Stimulated activated effector memory CD8-positive, alpha-beta T cell treated with anti-CD3 and anti-CD28 coated beads, Interleukin-12 subunit alpha, Interleukin-12 subunit beta, amount 100 ng/mL, for 72 hours (primary cell): ENCODE measurements at places on chromosomes 3 and 15.

- no peak for DNase-seq
These were observed 18.7 kb downstream of the TGM4 start for GRCh38 chr3:44893097-44893496.

DNA sequence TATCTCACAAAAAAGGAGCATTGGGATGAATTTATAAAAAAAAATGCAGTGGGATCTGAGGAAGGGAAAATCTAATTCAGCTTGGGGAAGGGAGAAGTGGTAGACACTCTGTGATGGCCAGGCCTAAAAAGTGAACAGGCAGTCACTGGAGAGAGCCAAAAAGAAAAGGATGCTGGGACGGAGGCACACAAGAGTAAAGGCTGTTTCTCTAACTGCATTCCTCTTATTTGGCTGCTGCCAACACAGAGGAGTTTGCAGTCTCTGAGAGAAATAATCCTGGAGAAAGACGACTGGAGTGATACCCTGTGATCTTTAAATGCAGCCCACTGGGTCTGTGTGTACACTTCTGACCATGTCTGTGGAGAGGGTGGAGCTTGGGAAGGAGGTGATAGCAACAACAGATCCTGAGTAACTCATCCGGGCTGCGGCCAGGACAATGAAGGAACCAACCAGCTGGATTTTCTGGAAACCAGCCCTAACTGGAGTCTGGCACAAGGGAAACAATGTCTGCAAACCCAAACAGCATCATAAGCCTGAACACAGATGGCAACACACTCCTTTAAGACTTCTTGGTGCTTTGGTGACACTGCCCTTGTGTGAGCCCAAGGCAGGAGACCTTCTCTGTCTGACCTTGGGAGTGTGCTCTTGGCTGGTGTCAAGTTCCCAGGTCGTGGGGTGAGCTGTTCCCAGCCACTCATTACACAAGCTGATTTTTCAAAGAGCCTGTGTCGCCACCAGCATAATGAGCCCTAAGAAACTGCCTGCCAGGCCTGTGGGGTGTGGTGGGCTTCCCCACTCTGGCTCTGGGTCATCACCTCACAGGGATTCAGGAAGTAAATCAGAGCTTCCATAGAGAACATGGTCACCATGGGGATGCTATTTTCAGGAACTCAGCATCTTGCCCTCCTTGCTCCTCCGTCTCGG is 8.0 kb downstream of the FYCO1 start:
- DNase-seq = no peak

- no peak for DNase-seq
These were observed 57.4 kb downstream of the TIGIT start for GRCh38 chr3:114351123-114351821.

GRCh38 chr15:29089731-29090616 is 179.6 kb downstream of the NSMCE3 start:
- DNase-seq = peak; percentile 69

DNA sequence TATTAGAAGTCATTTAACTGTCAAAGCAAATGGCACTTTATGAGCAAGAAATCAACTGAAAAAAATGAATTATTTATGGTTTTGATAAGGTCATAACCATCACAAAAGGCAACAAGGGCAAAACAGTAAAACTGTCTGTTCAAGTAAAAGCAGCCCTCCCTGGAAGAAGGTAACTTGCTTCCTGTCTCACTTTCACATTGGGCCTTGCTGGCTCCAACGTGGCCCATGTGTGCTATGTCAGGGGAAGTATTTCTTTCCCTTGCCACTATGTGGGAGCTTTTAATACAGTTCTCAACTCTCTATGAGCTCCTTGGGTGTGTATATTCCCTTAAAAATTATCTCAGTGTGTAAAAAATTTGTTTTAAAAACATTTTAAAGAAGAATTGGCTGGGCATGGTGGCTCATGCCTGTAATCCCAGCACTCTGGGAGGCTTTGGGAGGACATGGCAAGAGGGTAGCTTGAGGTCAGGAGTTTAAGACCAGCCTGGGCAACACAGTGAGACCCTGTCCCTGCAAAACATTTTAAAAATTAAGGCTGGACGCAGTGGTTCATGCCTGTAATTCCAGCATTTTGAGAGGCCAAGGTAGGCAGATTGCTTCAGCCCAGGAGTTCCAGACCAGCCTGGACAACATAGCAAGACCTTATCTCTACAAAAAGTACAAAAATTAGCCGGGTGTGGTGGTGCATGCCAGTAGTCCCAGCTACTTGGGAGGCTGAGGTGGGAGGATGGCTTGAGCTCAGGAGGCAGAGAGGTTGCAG is 45.2 kb upstream of the TJP1 start:
- DNase-seq = no peak

GRCh38 chr15:74725845-74726773 is 781 bp upstream of the CYP1A1 start:
- DNase-seq = peak; percentile 84

GRCh38 chr3:196202516-196202970 is 8.7 kb downstream of the ZDHHC19 start:
- DNase-seq = no peak

DNA sequence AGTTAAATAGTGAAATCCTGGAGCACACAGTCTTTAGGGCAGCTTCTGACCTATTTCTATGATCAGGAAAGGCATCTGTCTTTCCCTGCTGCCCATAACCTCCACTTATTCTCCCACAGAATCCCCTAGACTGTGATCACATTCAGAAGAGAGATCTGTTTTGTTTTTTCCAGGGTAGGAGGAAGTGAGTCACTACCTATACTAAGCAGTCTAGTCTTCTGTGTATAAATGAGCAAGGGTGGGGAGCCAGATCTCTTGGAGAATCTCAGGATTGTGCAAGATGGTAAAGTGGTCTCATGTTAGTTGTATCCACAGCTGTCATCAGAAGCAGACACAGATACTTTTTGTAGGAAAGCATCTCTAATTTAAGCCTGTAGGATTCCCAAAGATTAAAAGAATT is 11.8 kb upstream of the FBXO22 start:
- no peak for DNase-seq

DNA sequence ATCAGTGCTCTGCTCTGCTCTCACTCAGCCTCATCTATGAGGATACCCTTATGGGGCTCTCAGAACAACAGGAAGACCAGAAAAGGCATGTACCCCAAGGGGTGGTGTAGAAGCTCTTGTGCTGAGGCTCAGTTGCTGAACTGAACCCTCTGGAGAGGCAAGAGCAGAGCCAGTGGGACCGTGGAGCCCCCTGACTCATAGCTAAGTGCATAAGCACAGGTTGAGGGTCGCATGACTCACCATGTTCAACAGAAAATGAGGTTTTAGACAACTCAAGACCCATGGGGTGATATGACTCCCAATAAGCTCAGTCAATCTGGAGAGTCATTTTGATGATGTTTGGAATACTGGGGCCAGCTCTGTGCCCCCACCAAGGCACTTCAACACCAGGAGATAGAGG is 37.3 kb downstream of the CRYGS start:
- no peak for DNase-seq

DNA sequence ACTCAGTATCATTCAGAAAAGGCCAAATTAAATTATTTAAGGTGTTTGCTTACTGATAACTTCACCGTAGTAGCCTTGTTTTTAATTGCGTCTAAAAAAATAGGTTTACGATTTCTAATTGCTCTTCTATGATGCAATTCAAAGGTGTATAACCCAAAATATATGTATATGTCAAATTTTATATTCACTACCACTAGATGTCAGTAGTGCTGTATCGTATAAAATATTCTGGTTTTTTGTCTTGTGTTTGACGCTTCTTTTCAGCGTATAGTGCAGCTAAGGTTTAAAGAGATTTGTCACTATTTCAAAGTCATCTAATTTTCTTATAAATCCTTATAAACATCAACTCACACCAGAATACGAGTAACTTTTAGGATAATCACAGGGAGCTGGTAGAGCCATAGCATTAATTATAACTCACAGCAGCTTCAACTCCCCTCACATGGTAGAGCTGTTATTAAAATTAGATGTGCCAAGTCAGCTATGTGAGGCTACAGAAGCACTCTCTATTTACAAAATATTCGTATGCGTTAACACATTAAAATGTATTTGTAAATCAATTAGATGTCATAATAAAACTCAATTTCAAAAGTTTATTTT is 3.5 kb downstream of the PFN2 start:
- DNase-seq = no peak

DNA sequence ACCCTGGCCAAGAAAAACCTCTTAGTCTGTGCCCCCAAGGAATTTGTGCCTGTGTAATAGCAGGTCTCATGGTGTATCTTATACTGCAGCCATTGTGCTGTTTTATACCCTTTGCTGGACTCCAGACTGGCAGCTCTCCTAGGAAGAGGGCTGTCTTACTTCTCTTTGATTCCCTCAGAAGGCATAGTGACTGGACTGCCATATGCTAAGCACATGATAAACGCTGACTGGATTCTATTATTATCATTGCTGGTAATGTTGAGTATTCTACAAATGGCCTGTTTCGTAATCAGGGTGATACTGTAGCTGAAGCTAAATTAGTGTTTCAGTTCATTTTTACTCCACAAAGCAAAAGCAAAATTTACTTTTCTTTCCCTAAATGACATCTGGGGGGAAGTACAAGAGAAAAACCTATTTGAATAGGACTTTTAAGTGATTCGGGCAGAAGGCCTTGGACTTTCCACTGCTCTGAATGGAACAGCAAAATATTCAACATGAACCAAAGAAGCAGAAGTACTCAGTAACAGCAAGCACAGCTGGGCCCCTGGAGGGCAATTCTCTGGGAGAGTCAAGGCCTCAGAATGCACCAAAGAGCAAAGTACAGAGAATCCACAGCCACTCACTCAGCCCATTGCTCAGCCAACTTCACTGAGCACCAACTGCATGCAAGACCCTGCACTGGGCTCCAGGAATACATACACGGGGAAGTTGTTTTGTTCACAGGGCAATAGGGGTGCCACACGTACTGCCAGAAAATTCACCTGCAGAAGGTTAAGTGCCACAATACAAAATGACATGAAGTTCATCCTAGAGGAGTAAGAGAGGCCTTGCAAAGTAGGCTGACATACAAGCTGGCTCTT is 7.9 kb upstream of the BCL2A1 start:
- no peak for DNase-seq

- DNase-seq = no peak
These were observed 197.1 kb upstream of the KBTBD8 start for GRCh38 chr3:66800941-66801545.

DNA sequence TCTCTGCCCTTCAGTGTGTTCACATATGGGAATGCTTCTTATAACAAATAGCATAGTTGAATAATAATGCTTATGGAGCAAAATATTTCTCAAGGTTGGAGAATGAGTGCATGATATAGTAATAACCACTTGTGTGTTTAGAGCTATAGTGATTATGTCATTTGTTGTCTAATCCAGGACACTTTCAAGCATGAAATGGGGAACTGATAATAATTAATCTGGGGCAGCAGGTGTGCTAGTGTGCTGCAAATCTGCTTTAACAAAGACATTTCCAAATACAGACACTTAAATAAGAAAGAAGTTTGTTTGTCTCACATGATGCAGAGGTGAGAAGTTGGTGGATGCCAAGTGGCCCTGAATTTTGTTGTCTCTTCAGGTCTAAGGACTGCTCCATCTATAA is 579.3 kb upstream of the GRM7 start:
- no peak for DNase-seq

GRCh38 chr15:50224606-50225005 is 40.9 kb downstream of the HDC start:
- DNase-seq = no peak

- no peak for DNase-seq
These were observed 79.7 kb upstream of the CDIN1 start for GRCh38 chr15:36499412-36500389.

GRCh38 chr15:89515477-89515876 is 19.1 kb upstream of the RHCG start:
- no peak for DNase-seq

GRCh38 chr15:70670680-70671079 is 92.7 kb downstream of the UACA start:
- DNase-seq = no peak

DNA sequence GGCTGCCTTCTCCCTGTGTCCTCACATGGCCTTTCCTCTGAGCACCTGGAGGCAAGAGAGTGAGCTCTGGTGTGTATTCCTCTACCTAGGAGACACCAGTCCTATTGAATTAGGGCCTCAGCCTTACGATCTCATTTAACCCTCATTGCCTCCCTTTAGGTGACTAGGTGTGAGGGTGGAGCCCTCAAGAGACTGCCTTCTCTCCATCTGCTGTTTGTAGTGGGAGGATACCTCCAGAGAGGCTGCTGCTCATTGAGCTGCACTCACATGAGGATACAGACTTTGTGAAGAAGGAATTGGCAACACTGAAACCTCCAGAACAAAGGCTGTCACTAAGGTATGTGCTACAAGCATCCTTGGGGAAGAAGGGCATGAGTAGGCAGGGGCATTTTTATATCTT is at the start of gene CCR8:
CCR8 (plus strand) TSS at position 217 of the 400 bp plus-strand sequence. CDS start 2,623 bp downstream, outside the sequence.
- no peak for DNase-seq

GRCh38 chr3:194176274-194176991 is 40.5 kb downstream of the HES1 start:
- no peak for DNase-seq

DNA sequence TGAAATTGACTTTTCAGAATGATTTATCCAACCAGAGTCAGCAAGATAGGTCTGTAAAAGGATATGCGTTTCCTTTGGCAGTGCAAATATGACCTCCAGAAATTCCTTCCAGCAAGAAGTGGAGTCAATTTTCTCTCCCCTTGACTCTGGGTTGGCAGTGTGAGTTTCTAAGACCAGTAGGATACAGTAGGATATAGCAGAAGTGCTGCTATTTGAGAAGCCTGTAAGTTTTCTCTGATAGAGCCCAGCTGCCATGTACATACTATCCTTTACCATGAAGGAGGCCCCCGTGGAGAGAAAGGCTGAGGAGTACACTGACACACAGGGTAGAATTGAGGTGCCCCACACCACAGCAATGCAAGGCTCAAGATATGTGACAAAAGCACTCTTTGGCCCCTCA is 409.1 kb upstream of the PDZRN3 start:
- DNase-seq = no peak

- DNase-seq = no peak
These were observed 70.2 kb downstream of the CLDN1 start for GRCh38 chr3:190252080-190252479.
